Epithelial cell of prostate (primary cell): ENCODE measurements at places on chromosomes 5 and 9.

DNA sequence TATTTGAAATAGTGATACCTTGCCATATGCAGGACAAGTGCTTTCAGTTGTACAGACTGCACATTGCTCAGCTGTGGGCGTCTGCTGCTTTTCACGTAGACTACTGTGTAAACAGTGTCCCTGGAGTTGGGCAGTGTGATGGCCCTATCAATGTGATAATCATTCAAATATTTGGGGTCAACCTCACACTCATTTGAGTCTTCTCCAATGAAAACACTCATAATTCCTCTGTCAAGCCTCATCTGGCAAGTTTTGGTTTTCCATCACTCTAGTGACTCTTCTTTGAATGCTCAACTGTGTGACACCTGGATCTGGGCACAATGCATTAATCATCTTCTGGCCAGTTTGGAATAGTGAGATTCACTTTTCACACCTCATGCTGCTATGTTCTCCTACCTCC is 64.4 kb downstream of the UGCG start:
- no peak for DNase-seq

DNA sequence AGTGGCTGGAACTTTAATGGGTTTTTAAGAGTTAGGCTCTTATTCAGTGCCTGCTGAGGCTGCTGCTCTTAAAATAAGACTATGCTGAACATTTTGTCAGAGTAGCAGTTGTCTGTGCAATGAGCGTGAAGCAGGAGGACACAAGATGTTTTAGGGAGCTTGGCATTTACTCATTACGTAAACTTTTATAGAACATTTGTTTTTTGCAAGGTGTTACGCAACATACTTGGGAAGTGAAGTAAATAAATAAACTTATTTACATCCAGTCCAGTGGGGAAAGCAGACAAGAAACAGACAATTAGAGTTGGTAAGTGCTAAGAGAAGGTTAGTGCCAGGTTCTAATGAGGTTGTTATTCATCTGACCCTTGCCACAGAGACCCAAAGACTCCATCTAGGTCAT is 226.0 kb downstream of the HINT1 start:
- DNase-seq = no peak

GRCh38 chr9:129079829-129080228 is 1.1 kb upstream of the DOLPP1 start:
- no peak for DNase-seq

DNA sequence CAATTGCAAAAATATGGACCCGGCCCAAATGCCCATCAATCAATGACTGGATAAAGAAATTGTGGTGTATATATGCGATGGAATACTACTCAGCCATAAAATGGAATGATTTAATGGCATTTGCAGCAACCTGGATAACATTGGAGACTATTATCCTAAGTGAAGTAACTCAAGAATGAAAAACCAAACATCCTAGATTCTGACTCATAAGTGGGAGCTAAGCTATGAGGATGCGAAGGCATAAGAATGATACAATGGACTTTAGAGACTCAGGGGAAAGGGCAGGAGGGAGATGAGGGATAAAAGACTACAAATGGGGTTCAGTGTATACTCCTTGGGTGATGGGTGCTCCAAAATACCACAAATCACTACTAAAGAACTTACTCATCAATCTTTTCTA is 247.6 kb upstream of the FBXL7 start:
- DNase-seq = no peak
